ENCODE measurements at places on chromosomes 6 and 20. TPM values are rescaled to one million over a fixed set of nuclear protein-coding genes. Genes with fewer than 3 reads are reported as not detected.

ZFP57 gene
- not detected for total RNA-seq

SMLR1 gene
- total RNA-seq = not detected

C6orf58 gene
- not detected for total RNA-seq

DNA sequence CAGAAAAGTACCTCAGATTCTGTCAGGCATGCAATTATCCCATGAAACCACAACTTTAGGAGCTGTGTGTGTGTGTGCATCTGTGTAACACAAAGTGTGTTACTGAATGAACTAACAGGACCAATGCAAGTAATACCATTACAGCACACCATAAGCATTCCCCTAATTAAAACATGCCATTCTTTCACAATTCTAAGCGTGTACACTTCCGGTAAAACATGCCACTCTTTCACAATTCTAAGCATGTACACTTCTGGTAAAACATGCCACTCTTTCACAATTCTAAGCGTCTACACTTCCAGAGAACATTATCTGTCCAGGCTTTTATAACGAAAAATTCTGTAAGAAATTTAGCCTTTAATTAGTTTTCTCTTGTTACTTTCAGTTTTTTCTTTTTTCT, 238.2 kb downstream of the GMDS start:
- peak; percentile 4 for DNase-seq
- no peaks in the 10 kb centered on the region for H3K4me1 ChIP-seq
- H3K27ac ChIP-seq = no peak overlapping the region
- no peaks in the 10 kb centered on the region for H3K27me3 ChIP-seq

- no peaks in the 10 kb centered on the region for H3K36me3 ChIP-seq
- H3K4me1 ChIP-seq = peaks cover 20% of the 10 kb centered on the region
- H3K27ac ChIP-seq = peak overlapping the region; percentile 94
- peak; percentile 48 for DNase-seq
- peak overlapping the region; percentile 78 for H3K4me3 ChIP-seq
- H3K27me3 ChIP-seq = no peaks in the 10 kb centered on the region
Observed at GRCh38 chr6:38638941-38639497, 710 bp downstream of the BTBD9 start.

GRCh38 chr6:126535138-126535537, 195.2 kb downstream of the CENPW start:
- H3K27me3 ChIP-seq = no peaks in the 10 kb centered on the region
- H3K4me3 ChIP-seq = no peak overlapping the region
- no peaks in the 10 kb centered on the region for H3K36me3 ChIP-seq
- DNase-seq = no peak
- no peak overlapping the region for H3K27ac ChIP-seq

DNA sequence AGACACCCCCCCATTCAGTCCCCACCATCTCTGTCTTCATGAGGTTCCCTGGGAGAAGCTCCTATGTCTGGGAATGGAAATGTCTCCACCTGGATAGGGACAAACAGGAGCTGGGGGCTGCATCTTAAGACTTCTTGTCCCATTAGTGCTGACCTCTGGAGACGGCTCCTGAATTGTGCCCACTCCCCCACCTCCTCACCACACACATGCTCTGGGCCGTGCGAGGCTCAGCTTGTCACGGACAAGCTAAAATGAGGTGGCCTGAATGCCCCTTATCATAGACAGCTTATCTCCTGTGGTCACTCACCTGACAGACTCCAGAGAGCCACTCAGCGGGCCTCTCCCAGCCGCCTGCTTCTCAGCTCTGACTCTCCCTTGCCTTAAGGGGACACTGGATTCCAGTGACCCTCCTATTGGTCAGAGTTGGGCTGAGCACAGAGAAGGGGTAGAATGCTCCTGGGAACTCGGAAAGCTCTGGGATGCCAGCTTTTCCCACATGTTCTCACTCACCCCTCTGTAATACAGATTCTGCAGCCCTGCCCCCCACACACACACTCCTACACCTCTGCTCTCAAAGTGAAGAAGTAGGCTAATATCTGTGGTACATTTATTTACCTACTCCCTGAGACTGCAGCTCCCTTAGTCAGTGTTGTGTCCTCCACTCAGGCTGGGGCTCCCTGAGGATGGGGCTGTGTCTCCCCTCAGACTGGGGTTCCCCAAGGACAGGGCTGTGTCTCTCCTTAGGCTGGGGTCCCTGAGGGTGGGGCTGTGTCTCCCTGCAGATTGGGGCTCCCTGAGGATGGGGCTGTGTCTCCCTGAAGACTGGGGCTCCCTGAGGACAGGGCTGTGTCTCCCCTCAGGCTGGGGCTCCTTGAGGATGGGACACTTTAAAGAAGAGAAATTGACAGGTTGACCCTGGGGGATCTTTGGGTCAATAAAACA, 167.5 kb downstream of the VEGFA start:
- DNase-seq = no peak
- H3K4me1 ChIP-seq = no peaks in the 10 kb centered on the region
- no peaks in the 10 kb centered on the region for H3K36me3 ChIP-seq
- H3K27ac ChIP-seq = no peak overlapping the region
- no peaks in the 10 kb centered on the region for H3K27me3 ChIP-seq

- no peaks in the 10 kb centered on the region for H3K27me3 ChIP-seq
- DNase-seq = no peak
- no peak overlapping the region for H3K27ac ChIP-seq
- no peaks in the 10 kb centered on the region for H3K4me1 ChIP-seq
Observed at GRCh38 chr20:22544462-22544861, 39.9 kb downstream of the FOXA2 start.

DNA sequence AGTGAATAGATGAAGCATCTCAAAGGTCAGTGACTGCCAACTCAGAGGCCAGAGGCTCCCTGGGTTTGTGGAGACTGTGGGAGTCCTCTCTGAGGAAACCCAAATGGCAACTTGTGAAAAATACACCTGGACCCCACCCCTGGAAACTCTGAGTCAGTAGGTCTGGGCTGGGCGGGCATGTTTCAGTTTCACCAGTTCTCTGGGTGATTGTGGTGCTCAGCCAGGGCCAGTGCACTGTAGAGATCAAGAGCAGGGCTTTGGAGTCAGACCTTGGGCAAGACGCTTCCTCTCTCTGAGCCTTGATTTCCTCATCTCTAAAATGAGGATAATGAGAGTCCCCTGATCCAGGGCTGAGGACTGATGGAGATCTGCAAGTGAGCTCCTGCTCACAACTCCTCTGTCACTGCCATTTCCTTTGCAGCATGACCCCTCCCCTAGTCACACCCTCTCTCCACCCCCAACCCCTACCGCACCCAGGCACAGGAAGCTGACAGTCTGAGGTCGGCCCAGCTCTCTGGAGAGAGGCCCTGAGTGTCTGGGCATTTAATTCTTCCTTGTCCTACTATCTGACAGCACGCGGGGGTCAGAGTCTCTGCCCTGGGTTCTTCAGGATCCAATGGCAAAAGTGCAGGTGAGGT, 5.1 kb downstream of the DEF6 start:
- peak overlapping the region; percentile 67 for H3K4me3 ChIP-seq
- H3K36me3 ChIP-seq = peaks cover 29% of the 10 kb centered on the region
- peak overlapping the region; percentile 91 for H3K27ac ChIP-seq
- H3K27me3 ChIP-seq = no peaks in the 10 kb centered on the region
- DNase-seq = peak; percentile 87

DNA sequence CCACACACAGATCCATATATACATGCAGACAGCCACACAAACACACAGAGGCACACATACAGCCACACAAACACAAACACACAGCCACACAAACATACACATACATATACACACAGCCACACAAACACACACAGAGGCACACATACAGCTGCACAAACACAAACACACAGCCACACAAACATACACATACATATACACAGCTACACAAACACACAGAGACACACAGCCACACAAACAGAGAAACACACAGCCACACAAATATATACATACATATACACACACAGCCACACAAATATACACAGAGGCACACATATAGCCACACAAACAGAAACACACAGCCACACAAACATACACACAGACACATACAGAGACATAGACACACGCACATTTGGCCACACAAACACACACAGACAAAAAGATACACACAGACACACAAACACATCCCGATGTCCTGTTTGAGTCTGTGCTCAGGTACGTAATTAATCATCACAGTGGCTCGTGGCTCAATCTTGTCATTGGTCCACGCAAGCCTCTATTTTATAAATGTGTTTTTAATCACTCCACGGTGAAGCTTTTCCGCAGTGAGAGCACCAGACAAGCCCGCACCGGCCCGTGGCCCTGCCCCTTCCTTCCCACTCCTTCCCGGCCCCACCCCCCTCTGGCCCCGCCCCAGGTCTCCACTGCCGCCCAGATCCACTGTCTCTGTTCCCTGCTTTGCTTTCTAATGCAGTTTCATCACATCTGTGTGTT, 135.3 kb downstream of the CDH4 start:
- no peak overlapping the region for H3K27ac ChIP-seq
- no peak overlapping the region for H3K4me3 ChIP-seq
- no peaks in the 10 kb centered on the region for H3K36me3 ChIP-seq
- no peaks in the 10 kb centered on the region for H3K4me1 ChIP-seq
- no peaks in the 10 kb centered on the region for H3K27me3 ChIP-seq
- DNase-seq = no peak

Data from CD4-positive, alpha-beta T cell (primary cell).